ENCODE measurements at places on chromosomes 2 and 18.

GRCh38 chr18:56899660-56900059 is 247.2 kb upstream of the BOD1L2 start:
- no peak for DNase-seq

DNA sequence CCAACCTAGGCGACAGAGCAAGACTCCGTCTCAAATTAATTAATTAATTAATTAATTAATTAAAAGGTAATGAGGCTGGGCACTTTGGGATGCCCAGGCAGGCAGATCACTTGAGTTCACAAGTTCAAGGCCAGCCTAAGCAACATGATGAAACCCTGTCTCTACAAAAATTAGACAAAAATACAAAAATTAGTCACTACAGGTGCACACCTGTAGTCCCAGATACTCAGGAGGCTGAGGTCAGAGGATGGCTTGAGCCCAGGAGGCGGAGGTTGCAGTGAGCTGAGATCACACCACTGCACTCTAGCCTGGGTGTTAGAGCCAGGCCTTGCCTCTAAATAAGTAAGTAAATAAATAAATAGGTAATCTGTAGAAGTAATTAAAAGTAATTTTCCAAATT is 6.8 kb downstream of the SF3B1 start:
- DNase-seq: no peak

DNA sequence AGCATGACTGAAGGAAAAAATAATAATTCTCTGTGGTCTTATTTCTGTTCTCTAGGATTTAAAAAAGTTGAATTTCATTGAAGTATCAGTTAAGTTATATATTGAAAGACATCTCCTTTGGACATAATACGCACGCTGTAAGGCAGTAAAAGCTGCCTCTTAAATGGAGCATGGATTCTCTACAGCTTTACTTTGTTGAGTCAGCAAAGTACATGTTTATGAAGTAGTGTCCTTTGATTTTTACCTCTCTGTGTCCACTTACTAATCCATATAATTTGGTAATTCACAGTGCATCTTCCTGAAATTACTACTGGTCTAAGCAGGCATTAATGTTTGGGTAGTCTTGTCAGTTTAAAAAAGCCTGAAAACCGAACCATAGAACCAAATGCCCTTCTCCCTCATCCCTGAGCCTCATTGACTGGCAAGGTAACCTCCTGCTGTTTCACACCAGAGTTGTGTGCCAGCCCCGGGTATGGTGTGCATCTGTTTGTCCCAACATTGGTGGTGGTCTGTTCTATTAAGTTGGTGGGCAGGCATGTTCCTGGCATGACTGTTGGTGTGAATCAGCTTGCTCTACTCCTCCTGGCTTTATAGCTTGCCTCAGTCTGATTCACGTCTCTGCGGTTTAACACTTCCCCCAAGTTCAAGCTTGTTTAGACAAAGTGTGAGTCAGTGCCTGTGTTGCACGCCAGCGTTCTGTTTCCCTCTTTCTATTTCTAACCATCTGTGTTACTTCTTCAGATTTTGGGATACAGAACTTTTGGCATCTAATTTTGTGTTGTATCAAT is 71.0 kb upstream of the ITM2C start:
- DNase-seq: peak; percentile 89

DNA sequence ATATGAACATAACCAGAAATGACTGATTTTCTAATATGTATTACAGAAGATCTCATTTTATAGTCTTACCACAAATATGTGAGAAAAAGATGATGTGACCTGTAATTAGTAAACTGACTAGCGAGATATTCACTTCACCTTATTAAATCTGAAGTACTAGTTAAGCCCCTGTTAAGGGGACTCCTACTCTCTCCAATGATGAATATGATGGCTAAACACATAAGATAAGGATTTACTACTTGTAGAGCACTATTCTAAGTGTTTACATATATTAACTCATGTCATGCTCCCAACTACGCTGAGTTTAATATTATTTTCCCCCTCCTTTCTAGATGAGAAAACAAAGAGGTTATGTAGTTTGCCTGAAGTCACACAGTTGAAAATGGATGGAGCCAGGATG is 40.9 kb downstream of the SP3 start:
- no peak for DNase-seq

- DNase-seq: no peak
Observed at GRCh38 chr2:228777855-228778355, 493.2 kb downstream of the PID1 start.

DNA sequence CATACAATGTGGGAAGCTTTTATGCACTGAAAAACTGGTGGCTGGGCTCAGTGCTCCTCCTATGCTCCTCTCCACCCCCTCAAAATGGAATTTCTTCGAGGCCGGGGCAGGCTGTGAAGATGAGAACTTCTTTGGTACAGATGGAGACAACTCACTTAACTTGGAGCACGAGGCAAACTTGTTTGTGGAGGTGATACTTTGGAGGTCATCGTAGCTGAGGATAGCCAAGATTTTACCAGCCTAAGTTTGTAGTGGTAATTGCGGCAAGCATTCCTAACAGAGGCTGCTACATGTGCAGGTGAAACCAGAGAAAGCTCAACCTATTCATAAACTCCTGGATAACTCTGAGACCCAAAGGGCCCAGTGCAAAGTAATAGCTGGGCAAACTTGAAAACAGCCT is 13.6 kb downstream of the NDUFS1 start:
- no peak for DNase-seq

DNA sequence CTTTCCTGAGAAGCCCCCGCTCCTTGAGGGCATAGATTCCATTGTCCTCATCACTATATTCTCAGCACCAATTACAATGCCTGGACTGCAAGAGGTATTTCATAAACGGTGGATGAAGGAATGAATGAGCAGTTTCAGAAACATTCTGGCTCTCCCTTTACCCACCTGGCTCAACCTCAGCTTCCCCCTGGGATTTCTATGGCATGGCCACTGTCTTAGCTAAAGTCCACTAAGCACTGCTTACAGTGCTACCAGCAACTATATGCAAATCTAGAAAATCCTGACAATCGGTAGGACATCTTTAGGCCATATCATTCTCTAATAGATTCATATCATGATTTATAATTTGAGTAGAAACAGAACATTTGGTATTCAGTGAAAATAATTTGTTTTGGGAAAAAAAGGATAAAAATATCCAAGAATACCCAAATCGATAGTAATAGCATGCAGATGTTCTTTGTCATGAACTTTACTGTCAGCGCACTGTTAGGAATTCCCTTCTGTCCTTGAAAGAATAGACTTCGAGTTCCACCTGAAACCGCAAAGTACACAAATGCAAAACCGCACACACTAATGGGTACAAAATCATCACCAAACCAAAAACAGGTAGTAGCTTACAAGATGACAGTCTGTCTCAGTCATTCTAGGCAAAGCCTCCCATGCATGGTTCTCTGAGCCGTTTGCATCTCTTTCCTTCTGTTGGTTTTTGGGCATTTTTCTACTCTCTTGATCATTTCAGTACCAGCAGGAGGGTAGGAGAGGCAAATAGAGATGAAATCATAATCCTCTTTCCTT is 303.6 kb upstream of the ID2 start:
- no peak for DNase-seq
